Stimulated activated CD4-positive, alpha-beta T cell treated with anti-CD3 and anti-CD28 coated beads, Interleukin-4, amount 100 ng/mL, for 48 hours (primary cell): ENCODE measurements at places on chromosomes 4 and X.

GRCh38 chr4:163415668-163416067, 57.9 kb downstream of the TKTL2 start:
- no peak for DNase-seq

DNA sequence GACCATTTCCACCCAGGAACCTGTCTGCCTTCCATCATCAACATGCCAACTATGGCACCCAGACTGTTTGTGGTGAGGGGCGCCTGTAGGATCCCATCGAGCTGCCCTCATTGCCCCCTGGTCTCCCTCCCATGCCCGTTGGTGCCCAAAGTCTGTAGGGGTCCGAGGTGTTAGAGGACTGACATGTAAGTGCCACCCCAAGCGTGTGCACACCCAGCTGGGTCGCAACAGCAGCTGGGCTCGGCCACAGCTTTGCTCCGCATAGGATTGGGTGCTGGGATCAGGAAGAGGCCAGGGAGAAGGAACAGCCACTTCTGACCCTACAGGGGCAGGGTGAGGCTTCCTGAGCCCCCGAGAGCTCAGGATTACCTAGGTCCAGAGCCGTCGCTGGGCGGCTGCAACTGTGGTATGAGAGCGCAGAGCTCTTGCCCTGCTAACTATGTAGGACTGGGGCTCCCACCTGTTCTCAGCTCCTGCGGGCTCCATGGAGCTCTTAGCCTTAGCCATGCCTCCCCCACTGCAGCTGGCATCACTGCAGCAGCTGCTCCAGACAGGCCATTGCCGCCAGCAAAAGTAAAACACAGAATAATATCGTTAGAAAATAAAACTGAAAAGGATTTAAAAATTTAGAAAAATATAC, 1160.3 kb downstream of the FSTL5 start:
- DNase-seq, result no peak

GRCh38 chr4:163157157-163157556, 9.5 kb downstream of the NAF1 start:
- no peak for DNase-seq

- DNase-seq, result no peak
Observed at GRCh38 chrX:115400960-115401359, 111.4 kb downstream of the LUZP4 start.

- no peak for DNase-seq
Observed at GRCh38 chrX:88136328-88136727, 610.7 kb upstream of the CPXCR1 start.

- no peak for DNase-seq
Observed at GRCh38 chr4:142959173-142959572, 113.1 kb upstream of the INPP4B start.

DNA sequence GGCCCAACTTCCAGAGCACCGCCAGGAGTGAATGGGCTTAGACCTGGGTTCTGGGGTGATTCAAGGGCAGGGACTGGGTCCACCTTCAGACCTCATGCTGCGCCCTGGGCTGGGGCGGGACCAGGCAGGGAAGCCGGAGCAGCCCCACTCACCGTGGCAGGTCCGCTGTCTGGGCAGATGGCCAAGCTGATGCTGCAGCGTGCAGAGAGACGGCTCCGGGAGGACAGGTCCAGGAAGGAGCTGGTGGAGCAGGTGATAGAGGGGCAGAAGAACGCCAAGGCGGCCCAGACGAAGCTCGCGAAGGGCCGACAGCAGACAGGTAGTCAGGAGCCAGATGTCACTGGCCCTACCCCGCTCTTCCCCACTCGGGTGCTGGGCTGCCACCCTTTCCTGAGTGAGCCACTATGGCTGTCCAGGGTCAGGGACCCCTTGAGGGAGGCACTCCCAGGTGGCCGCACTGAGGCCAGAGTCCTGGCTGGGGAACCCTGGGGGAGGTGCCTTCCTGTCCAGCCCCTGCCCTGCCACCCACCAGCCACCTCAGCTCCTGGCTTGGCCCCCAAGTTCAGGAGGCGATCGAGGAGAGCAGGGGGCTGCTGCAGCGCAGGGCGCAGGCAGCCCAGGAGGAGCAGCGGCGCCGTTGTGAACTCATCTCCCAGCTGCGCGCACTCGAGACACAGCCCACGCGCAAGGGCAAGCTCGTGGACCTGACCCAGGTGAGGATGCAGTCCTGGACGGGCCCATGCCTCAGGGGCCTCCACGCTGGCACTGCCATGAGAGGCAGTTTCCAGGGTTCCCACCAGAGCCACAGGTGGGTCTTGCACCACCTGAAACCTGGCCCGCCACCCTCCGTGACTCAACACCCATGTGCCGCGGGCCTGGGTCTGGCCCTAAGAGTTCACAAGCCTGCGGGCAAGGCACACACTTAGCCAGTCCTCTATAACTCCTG, 10.1 kb upstream of the RNF4 start:
- no peak for DNase-seq

GRCh38 chrX:140971099-140971795, 31.1 kb upstream of the SPANXB1 start:
- DNase-seq, result no peak

GRCh38 chr4:76028350-76028765, 5.1 kb upstream of the CXCL10 start:
- no peak for DNase-seq

DNA sequence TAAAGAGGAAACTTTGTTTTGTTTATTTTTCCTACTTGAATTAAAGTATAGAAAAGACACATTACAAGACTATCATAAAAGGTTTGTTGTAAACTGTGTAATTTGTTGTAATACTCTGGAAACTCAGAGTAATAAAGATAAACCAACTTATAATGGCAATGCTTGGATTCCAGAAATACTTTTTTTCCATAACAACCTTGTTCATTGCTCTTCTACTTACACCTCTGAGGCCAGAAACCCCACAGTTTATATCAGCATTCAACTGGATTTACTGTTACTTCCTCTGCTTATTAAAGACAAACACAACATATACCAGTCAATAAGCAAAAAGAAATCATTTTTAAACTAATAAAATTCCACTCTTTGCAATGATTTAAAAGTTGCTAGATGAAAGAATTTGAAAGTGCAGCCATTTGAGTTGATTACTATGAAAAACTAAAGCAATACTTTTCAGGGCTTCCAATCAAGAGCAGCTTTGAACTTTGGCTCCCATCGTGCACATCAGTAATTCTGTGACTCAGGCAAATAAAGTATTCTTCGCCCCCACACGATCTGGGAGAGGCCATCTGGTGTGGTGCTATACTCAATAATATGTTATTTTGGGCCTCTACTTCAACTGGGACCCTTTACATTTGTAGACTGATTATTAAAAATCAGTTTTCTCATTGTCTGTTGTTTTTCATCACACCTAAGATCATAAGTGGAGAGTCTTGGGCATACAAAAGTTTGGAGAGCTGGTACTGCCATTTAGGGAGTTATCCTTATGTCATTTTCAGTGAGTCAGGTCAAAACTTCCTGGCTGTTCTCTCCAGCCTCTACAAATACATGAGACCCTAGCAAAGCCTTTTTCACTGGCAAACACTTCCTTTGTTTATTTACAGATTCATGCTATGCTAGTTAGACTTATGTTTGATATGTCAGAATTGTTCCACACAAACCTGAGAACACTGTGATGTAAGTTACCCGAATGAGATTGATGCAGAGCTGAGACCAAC, 20.5 kb downstream of the DDIT4L start:
- DNase-seq, result no peak

GRCh38 chr4:53355930-53356521, 9.8 kb downstream of the SCFD2 start:
- DNase-seq, result no peak

DNA sequence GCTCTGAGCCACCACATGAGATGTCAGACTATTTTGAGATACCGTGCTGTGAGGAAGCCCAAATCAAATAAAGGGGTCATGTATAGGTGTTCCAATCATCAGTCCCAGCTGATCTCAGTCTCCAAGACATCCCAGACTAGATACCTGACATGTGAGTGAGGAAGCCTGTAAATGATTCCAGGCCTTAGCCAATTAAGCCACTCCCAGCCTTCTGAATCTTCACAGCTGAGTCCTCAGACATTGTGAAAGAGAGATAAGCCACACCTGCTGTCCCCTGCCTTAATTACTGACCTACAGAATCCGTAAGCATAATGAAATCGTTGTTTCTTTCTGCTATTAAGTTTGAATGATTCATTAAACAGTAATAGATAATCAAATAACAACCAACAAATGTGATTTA, 671.4 kb downstream of the ZNF674 start:
- no peak for DNase-seq

GRCh38 chr4:48340276-48340964, 909 bp upstream of the SLAIN2 start:
- DNase-seq, result peak; percentile 4
